ENCODE measurements at places on chromosomes 4 and X.

DNA sequence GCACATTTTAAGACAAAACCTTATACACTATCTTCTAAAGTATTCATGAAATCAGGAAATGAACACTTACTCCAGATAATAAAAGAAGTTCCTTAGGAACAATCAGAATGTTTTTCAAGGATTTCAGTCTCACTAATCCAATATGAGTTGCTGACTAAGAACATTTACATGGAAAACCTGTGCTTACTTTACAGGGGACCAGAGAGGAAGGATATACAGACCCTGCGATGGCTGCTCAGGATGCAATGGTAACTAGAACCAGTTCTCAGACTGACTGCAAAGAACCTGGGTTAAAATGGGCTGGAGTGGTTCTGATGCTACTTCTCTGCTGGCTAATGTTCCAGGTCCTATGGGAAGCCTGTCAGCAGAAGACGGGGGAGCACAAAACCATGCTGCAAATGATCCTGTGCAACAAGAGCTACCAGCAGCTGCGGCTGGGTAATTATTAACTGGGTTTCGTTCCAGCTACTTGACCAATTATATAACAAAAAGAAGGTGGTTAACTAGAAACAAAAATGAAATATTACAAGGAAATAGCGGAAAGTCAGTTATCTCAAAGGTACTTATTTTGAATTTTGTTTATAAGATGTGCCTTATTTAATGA is 85.3 kb downstream of the ANXA10 start:
- no peak for DNase-seq

GRCh38 chr4:24722026-24722568 is 73.3 kb upstream of the SOD3 start:
- no peak for DNase-seq

DNA sequence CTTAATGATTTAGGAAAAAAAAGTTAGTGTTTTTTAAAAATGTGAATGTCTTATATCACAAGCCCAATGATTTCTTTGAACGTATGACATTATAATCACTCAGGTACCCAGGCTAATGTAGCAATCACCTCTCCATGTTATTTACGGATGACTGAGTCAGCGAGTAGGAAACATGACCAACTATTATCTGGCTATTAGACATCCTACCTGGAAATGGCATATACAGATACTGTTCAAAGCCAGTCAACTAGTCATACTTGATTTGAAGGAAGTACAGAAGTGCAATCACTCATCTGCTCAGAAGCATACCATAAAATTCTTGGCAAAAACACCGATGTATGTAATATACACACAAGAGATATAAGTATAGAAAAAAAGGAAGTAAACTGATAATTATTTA is 732.5 kb downstream of the ARAP2 start:
- DNase-seq: peak; percentile 48

DNA sequence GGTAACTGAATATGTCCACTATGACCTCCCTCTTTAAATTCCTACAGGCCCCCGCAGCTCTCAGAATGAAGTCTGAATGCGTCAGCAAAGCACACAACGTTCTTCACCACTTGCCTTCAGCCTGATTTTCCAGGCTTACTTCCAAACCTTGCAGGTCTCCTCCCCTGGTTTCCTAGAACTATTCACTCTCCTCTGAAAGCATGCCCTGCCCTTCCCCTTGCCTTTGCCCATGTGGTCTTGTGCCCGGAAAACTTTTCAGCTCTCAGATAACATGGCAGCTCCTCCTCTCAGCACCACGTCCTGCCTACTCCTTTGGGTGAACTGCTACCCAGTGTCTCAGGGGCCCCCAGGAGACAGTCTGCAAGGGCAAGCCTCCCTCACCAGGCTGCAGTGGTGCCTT is 268.5 kb upstream of the LDB2 start:
- no peak for DNase-seq

DNA sequence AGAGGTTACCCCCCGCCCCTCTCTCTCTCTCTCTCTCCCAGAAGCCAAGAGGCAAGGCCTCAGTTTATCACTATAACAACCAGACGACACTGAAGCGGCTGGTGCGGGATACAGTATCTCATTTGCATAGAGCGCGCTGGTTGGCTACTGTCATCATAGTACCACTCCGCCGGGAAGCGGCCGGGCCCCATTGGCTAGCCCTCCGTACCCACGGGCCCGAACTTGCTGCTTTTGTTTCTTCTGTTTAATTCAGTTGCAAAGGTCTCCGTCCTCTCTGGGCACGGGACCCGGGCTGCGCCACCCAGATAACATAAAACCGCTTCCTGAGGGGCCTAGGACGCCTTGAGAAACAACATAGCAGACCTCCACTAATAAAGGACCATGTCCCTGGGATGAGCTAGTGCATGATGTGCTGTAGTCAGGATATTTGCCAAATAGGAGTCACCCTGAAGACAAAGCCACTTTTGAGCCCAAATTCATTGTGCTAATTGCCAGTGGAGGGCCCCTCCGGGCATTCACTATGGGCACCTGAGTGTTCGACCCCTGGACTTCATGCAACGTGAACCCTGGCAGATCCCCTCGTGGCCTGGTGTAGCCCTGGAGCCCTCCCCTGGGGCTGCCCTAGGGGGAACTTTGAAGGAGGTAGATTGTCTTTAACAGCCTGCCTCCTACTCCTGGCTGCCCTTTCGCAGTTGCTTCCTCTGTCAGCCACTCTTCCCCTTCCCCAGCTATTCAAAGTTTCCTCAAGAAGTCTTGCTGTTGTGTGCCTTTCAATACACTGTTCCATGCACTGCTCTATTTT is at the start of gene PCYT1B:
Gene PCYT1B, minus strand, starts transcription at position 91 of the 802 bp plus-strand sequence. CDS start 242 bp downstream, outside the sequence.
- DNase-seq: peak; percentile 0

DNA sequence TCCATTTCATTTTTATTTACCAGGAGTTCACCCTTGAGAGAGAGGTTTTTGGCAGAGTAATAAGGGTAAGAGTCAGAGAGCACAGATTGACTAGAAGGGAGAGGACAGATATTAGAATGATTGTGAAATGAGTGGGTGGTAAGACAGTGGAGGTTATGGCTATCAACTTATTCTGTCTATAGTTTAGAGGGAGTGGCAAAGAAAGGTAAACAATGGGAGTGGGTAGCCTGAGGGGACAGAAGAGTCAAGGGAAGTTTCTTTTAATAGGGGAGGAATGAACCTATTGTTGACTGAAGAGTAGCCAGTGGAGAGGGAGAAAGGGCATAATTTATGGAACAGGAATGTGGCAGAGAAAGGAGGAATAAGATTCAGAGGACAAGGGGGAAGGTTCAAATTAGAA is 186.5 kb upstream of the NRK start:
- DNase-seq: no peak

GRCh38 chr4:15366721-15367120 is 61.1 kb upstream of the C1QTNF7 start:
- DNase-seq: no peak

DNA sequence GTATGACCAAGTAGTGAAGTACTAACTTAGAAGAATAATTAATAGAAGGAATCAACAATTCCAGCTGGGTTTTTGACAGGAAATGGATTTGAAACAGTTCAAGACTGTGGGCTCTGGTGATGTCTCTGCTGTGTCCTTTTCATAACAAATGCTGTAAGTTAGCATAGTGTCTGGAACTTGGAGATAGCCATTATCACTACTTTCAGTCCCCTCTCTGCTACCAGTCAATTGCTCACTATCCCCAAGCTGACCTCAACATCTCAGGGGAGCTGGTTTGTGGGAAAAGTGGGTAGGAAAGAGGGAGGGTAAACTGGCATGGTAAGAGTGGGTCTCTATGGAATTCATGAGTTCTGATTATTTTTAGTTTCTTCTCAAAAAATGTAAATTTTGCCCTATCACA is 231.4 kb upstream of the MID1 start:
- no peak for DNase-seq

- no peak for DNase-seq
Observed at GRCh38 chrX:132043977-132044376, 20.9 kb downstream of the STK26 start.

GRCh38 chr4:26530099-26530498 is 39.8 kb upstream of the CCKAR start:
- DNase-seq: no peak

DNA sequence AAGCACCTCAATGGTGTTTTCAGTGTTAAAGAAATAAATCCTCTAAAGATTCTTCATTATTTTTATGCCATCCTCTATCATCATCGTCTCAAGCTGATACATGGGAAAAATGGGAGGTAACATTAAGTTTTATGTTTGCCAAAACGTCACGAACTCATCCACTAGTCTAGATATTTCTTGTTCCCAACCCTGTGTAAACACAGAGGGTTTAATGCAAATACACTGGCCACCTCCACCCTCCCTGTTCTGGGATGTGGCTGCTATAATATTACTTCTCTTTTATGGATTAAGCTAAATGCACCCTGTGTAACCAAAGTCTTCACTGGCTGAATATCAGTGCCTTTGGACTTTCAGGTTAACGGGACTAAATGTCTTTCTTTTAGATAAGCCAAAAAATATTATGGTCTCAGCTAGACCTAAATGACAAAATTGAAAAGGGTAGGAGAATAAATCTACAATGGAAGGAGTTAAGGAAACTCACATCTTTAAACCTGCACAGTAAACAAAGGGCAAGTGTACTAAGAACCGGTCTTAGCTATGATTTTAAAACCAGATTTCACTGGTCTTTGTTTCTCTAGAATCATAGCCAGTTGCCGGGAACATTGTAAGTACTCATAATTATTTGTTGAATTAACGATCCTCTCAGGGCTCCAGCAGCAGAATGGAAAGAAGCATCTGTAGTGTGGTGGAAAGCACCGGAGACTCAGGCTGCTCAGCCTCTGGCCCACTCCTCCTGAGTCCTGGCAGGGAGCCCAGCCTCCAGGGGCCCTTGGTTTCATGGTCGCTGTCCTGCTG is 103.5 kb upstream of the NOCT start:
- DNase-seq: no peak

DNA sequence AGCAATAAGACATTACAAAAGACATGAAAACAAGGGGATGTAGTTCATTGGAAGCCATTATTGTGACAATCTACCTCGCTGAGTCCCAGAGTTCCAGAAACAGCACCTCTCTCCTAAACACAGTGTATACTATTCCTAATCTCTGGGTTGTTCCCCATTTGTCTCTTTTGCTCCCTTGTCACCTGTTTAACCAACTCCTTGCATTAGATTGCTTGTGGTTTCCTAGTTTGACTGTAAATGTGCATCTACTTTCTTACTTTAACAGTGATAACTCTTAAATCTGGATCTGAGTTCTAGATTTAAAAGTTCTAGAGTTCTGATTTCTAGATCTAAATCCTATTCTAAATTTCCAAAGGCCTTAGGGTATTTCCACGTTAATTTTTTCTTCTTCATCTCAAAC is 71.6 kb upstream of the TET2 start:
- no peak for DNase-seq

- no peak for DNase-seq
Observed at GRCh38 chr4:142944565-142944964, 98.5 kb upstream of the INPP4B start.

GRCh38 chr4:179399054-179399782 is 1957.0 kb upstream of the AGA start:
- no peak for DNase-seq

GRCh38 chr4:8013976-8014726 is 74.5 kb upstream of the AFAP1 start:
- DNase-seq: no peak

GRCh38 chrX:135973025-135973547 is 702 bp downstream of the MMGT1 start:
- no peak for DNase-seq
